ENCODE measurements at places on chromosomes 4 and X.

- H3K4me3 ChIP-seq = no peak overlapping the region
- H3K27ac ChIP-seq = no peak overlapping the region
- no peaks in the 10 kb centered on the region for H3K27me3 ChIP-seq
- DNase-seq = no peak
Measured at GRCh38 chr4:97627750-97628149, 515.5 kb downstream of the STPG2 start.

DNA sequence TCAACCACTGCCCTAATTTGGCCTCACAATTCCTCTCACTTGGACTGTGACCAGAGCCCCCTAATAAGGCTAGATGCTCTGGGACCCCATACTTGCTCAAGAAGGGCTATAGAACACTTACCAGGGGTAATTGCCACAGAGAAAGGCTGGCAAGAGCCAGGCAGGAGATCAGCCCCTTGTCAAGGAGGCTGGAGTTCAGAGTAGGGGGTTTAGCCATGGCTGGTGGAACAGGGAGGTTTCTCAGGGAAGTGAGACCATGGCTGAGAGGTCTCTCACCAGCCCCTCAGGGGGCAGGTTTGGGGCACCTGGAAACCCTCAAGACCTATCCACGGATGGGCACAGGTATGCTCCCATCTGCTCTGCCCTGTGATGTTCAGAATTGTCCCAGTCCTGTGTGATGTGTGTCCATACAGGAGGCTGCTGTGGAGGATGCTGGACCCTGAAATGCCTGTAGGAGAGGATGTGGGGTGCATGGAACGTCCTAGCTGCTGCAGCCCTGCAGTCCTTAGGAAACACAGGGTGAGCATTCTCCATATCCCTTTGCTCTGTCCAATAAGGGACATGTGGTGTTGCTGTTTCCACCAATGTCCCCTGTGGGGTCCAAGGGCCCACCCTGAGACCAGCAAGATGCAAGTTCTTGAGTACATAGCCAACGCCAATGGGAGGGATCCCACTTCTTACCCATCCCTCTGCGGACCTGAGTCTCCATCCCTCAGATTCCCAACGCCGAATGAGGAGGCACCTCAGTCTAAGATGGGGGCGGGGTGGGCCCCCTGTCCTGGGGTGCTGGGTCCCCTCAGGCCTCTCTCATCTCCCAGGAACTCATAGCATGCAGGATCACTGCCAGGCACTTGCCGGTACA, 16.4 kb upstream of the HSFX1 start:
- H3K27ac ChIP-seq = no peak overlapping the region
- H3K36me3 ChIP-seq = no peaks in the 10 kb centered on the region
- H3K4me1 ChIP-seq = no peaks in the 10 kb centered on the region
- H3K27me3 ChIP-seq = no peaks in the 10 kb centered on the region
- no peak for DNase-seq
- H3K4me3 ChIP-seq = no peak overlapping the region

DNA sequence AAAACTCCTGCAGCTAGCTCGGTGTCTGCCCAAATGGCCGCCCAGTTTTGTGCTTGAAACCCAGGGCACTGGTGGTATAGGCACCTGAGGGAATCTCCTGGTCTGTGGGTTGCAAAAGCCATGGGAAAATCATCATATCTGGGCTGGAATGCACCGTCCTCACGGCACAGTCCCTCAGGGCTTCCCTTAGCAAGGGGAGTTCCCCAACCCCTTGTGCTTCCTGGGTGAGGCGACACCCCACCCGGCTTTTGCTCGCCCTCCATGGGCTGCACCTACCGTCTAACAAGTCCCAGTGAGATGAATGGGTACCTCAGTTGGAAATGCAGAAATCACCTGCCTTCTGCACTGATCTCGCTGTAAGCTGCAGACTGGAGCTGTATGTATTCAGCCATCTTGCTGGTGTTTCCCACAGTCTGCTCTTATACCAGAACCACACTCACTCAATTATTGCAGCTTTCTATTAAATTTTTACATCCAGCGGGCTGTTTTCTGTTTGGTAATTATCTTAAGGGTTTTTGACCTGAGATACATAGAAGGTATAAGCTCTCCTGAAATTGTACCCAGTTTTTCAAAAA, 36.7 kb upstream of the NPNT start:
- H3K4me1 ChIP-seq = no peaks in the 10 kb centered on the region
- H3K27me3 ChIP-seq = no peaks in the 10 kb centered on the region
- DNase-seq = no peak
- no peaks in the 10 kb centered on the region for H3K36me3 ChIP-seq
- H3K4me3 ChIP-seq = no peak overlapping the region
- H3K27ac ChIP-seq = no peak overlapping the region

DNA sequence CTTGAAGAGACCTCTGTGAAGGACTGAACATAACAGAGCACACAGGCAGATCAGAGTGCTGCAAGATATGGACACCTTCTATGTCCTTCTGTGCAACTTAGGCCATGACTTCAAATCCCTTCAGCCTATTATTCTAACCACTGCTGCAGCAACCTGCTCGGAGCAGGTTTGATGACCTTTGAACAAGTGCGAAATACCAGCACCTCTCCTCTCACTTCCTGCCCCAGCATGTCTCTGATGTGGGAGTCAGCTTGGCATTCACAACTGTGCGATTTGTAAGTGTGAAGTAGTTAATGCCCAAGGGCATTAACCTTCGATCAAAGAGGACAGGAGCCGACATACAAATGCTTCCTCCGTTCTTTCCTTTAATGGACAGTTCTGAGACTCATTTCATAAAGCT, 1.6 kb upstream of the EXOC1 start:
- H3K4me1 ChIP-seq = peaks cover 15% of the 10 kb centered on the region
- no peaks in the 10 kb centered on the region for H3K36me3 ChIP-seq
- H3K27me3 ChIP-seq = no peaks in the 10 kb centered on the region
- H3K27ac ChIP-seq = no peak overlapping the region
- H3K4me3 ChIP-seq = no peak overlapping the region
- DNase-seq = no peak

GRCh38 chrX:50497114-50497513, 26.5 kb upstream of the DGKK start:
- H3K27me3 ChIP-seq = no peaks in the 10 kb centered on the region
- H3K4me1 ChIP-seq = no peaks in the 10 kb centered on the region
- H3K27ac ChIP-seq = no peak overlapping the region
- H3K36me3 ChIP-seq = no peaks in the 10 kb centered on the region
- no peak overlapping the region for H3K4me3 ChIP-seq
- DNase-seq = no peak

DNA sequence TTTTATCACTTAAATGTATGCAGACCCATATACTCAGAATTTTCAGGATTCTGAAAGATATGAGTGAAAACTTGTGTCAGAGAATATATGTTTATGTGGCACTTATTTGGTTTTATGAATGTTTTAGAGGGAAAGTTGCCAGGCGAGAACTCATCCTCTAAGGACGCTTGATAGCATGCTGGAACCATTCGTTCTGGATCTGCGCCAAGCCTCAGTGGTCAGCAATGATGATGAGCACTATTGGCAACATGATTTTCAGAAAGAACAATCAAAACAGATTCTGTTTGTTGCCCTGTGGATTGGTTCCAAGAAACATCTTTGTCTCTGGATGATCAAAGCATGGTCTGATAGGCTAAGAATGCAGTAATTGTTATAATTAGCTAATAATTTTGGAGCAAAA, 32.1 kb upstream of the RAPGEF2 start:
- DNase-seq = no peak
- no peak overlapping the region for H3K27ac ChIP-seq
- no peaks in the 10 kb centered on the region for H3K36me3 ChIP-seq
- no peak overlapping the region for H3K4me3 ChIP-seq
- H3K4me1 ChIP-seq = no peaks in the 10 kb centered on the region
